Left cardiac atrium (tissue), 4 donors: ENCODE measurements at places on chromosomes 7 and 10.

DNA sequence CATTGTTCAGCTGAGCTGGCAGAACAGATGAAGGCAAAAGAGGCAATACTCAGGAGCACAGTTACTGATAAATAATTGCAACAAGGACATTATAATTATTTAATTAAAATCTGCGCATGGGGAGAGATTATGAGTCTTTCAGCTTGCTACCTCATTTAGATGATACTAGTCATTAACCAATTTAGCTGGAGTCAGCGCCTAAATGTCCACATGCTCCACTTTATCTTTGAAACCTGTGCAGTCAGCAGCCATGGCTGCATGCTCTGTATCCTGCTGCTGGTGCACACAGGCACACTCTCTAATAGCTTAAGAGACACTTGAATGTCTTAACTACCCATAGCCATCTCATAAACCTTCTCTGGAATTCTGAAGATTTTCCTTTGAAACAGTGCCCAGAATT, 196.8 kb downstream of the PPP1R3A start:
- DNase-seq = no peak

DNA sequence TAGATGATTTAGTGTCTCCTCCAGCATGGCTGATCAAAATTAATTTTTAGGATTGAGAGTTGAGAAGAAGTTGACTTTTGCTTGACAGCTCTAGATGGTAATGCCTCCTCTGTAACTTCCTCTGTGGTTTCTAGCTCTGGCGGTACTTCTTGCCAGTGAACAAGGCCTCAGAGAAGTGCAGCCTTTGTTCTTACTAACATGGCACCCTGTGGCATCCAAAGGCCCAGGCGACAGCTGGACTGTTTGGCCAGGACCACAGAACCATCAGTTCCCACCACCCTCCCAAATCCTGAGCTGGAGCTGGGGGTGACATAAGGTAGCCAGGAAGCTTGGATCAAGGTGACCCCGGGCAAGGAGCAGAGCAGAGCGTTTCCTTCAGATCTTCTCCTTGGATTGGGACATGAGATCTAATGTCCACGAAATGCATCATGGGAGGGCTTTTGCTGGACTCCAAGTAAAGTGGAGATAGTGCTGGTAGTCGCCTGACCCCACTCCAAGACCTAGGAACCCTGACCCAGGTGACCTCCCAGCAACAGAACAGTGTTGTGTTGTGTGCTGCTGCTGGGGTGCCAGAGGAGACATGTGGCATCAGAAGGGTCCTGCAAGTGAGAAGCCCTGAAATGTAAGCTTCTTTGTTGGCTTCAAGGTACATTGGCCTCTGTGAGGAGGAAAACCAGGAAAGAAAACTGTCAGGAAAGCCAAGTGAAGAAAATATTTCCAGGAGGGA, 41.8 kb downstream of the APBB1IP start:
- DNase-seq = no peak

GRCh38 chr10:79113827-79114226, 45.1 kb downstream of the ZMIZ1 start:
- no peak for DNase-seq

GRCh38 chr7:157684909-157685429, 348.2 kb downstream of the DNAJB6 start:
- DNase-seq = no peak

DNA sequence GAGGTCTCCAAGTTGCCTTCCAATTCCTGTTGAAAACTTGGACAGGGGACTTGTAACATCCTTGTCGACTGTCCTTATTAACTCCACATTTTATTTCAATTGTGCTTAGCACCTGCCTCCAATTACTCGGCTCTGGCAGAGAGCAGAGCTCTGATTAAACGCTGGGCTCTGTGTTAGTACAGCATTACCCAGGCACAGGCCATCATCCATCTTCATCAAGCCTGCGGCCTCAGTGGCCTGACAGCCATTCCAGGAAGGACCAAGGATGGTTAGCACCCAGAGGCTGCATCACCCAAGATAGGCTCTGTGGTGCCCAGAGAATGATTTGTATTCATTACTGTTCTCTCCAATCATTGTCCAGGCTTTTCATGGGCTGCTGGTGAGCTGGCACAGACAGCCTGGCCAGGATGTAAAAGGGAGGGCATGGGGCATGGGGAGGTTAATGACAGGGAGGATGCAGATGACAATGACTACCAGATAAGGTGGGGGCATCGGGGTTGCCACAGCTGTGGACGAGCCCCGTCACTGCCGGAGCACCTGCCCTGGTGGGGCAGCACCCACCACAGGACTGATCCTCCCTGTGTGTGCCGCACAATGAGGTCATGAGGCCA, 123.3 kb downstream of the PTPN20 start:
- peak; percentile 9 for DNase-seq

DNA sequence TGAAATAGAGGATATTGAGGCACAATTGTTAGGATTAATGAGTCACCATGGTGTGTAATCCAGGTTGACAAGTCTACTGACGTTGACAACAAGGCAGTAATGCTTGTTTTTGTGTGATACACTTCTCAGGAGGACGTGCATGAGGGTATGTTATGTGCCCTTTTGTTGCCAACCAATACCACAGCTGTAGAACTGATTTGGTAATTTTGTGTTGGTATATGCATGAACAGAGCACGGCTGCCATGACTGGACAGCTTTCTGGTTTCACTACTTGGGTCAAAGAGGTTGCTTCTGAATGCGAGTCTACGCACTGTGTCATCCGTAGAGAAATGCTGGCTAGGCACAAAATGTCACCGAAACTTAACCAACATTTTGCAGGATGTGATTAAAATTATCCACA, 32.9 kb downstream of the PHTF2 start:
- no peak for DNase-seq

DNA sequence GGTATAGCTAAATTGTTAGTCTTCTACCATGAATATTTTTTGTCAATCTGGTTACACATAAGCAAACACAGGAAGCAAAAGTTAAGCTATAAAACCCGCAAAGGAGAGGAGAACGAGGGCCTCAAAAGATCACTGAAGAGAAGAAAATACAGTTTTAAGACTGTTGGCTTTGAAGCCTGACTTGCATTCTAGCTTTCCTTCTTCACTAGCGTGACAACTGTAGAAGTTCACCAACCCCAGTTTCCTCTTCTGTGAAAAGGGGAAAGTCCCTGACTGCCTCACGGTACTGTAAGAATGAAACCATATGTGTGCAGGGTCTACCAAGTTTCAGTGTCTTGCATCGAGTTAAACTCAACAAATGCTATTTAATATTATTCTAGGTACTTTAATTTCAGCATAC, 7.5 kb upstream of the LRRN3 start:
- no peak for DNase-seq

DNA sequence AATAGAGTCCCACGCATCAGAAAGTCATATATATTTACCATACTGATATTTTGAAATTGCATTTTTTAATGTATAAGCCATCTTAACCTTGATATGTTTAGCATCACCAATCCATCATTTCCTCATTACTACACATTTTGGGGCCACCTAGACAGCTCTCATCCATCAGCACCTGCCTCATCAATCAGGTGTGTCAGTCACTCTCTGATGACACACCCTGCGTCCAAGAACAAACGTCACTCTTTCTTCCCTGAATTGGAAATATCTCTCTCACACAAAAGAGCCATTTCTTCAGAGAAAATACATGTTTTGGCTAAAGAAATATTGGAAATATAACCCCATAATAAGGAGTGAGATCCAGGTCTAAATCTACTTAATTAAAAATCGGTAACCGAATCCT, 38.9 kb upstream of the RSU1 start:
- DNase-seq = no peak

GRCh38 chr7:23618241-23618640, 21.1 kb downstream of the CCDC126 start:
- DNase-seq = no peak

- DNase-seq = no peak
Observed at GRCh38 chr10:70549351-70549961, 53.1 kb downstream of the PRF1 start.

DNA sequence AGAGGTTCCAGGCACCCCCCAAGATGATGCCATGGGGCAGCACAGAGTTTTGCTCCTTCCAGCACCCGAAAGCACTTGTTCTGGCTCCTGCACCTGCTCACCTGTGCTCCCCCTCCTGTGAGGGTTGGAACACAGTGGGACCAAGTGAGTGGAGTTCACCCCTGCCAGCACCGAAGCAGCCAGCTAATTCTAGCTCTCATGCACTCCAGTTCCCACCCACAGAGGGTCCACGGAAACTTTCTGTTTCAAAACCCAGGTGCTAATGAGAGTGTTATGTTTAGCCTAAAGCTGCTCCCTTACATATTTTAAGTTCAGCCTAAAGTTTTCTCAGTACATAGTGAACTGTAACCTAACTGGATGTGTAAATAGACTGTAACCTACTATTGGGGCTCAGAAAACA, 42.6 kb upstream of the SLC35G1 start:
- DNase-seq = no peak

DNA sequence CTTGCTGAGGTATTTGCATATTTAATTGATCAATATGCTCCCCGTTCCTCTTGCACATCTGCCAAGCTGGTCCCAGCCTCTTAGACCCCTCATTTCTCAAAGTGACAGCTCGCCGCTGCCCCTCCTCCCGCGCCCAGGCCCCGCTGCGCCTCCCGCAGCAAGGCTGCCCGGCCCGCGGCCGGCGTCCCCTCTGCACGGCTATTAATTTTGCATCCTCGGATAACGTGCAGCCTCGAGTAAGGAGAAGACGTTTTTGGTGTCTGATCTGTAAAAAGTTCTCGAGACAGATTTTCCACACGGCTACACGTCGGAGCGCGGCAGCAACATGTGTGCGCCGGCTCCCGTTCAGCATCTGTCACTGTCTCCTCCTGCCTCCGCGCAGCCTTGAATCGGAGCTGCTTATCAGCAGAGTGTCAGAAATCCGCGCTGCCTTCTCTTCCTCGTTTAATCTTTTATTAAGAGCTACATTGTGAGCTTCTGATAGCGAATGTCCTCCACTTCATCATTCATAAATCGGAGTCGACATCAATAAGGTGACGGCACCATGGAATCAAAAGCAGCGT, 65.3 kb downstream of the EBF3 start:
- no peak for DNase-seq

DNA sequence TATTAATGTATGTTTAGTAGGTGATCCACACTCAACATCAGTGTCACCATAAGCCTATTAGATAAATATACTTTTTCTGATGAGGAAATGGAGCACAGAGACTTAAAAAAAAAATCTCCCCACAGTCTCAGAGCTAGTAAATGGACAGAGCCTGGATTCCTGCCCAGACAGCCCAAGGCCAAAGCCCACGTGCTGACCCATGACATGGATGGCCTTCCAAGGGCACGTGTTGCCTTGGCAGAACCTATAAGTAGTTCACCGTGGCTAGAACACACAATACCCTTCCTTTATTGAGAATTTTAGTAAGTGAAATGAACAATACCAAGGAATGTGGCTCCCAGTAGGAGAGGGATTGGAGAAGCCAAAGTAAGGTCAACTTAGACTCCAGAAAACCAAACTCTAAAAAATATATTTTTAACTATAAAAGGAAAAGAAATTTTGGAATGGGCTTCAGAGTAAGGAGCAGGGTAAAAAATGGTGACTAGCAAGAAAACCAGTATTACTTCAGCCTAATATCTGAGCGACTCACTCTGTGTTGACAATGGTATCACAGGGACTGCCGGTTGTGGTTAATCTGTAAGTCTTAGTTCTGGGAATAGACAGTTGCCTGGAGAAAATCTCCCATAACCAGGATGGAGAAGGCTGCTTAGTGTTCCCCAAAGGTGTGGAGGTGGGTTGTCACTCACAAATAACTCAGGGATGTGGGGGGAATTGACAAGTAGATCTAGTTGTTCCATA, 223.0 kb downstream of the SORCS1 start:
- DNase-seq = no peak

- DNase-seq = no peak
Observed at GRCh38 chr10:591646-592045, 97.8 kb downstream of the DIP2C start.

GRCh38 chr7:3168869-3169268, 125.2 kb upstream of the CARD11 start:
- DNase-seq = no peak

DNA sequence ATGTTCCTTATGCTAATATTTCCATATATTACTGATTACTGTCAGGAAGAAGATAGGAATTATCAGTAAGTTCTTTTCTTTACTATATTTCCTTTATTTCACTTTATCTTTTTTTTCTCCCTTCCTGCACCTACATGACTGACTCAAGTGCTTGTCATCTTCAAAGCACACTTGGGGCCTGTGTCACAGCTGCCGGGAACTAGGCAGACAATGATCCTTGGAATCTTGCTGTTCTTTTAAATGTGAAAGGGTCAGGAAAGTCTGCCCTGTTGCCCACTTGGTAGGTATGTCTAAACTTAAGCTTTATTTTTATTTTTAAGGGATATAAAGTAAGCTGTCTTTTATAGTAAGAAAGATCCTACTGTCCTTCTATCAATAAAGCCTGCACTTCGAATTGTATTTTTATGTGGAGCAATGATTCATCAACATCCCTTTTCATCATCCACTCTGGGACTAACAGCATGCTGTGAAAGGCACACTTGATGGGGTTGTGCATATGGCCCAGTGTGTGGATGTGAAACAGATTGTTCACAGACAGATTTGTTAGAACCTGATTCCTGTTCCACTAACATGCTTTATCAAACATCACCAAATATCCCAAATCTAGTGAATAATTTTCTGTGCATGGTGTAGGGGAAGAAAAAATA, 556.9 kb downstream of the DNAJB9 start:
- no peak for DNase-seq

DNA sequence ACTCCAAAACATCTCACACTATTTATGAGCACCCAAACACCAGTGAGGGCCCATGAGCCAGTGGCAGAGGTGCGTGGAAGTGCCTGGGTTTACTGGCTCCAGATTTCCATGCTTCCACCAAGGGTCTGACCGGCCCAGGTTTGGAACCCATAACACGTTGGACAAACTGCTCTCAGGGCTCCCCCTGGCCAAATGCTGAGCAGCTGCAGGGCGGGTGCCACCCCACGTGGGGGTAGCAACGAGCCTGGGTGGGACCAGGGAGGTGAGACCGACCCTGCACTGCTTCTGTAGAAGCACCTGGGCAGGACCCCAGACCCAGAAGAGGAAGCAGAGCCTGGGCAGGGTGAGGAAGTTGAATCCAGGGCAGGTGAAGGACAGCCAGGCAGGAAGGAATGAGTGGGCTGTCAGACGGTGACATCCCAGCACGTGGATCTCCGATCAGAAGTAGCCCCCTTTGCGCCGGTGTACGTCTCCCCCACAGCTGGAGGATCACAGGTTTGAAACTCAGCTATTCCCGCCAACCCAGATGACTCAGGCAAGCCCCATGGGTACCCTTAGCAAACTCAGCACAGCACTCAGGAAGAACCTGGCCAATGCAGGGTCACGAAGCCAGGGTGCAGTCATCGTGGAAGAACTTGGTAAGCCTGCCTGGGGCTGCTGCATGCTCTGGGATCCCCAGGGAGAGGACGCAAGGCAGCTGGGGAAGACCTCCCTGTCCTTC, 100.4 kb upstream of the DDC start:
- no peak for DNase-seq

DNA sequence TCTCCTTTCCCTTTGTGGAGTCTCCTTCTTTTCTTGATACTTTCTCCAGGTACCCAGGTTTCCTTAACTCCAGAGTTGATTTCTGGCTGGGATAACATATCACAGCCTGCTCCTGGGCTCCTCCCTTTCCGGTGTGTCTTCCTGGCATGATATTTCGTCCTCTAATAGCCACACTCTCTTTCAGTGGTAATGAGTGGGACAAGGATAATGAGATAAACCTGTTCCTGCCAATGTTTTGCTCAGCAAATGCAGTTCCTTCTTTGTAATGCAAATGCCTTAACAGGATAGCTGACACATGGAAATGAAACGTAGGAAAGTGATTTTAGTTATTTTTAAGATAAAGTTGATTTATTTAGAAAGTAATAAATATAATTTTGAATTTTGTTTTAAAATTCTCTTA, 168.6 kb downstream of the NRP1 start:
- no peak for DNase-seq
